Smooth muscle cell of the pulmonary artery (primary cell): ENCODE measurements at places on chromosomes 12 and 14. TPM values are rescaled to one million over a fixed set of nuclear protein-coding genes. Genes with fewer than 3 reads are reported as not detected.

The CPM gene
- 3.7 and 5.9 TPM in 2 replicates for total RNA-seq

The TMEM132C gene
- 0.07 TPM in 1 of 2 replicates, not detected in the other for total RNA-seq

The ARMH4 gene
- total RNA-seq, result 9.1 and 9.6 TPM in 2 replicates

The RNASE2 gene
- total RNA-seq, result not detected in 2 replicates

The CABP1 gene
- total RNA-seq, result 1.6 and 21.4 TPM in 2 replicates

The GPRC5D gene
- 0.13 TPM in 1 of 2 replicates, not detected in the other for total RNA-seq

The APOLD1 gene
- 3.5 and 22.0 TPM in 2 replicates for total RNA-seq

The CCDC38 gene
- not detected in 2 replicates for total RNA-seq

The SYNDIG1L gene
- under 0.01 TPM in 1 of 2 replicates, not detected in the other for total RNA-seq

The DAO gene
- total RNA-seq, result not detected in 2 replicates

The KERA gene
- total RNA-seq, result not detected in 2 replicates

The PRR4 gene
- total RNA-seq, result 0.73 and 1.2 TPM in 2 replicates

The RPL10L gene
- total RNA-seq, result not detected in 2 replicates

The MYF5 gene
- total RNA-seq, result not detected in 2 replicates

The SINHCAF gene
- 9.8 and 14.0 TPM in 2 replicates for total RNA-seq

The TAS2R46 gene
- total RNA-seq, result 2.6 and 4.8 TPM in 2 replicates

The ARHGEF40 gene
- 36.0 and 49.3 TPM in 2 replicates for total RNA-seq

The SMOC1 gene
- total RNA-seq, result 0.26 and 12.9 TPM in 2 replicates

The TPPP2 gene
- total RNA-seq, result not detected in 2 replicates

The TAS2R42 gene
- not detected in 2 replicates for total RNA-seq

The KRT82 gene
- total RNA-seq, result not detected in 2 replicates

The PLEKHG7 gene
- not detected in 2 replicates for total RNA-seq

The BIN2 gene
- total RNA-seq, result not detected in 2 replicates

The CCDC177 gene
- not detected in 2 replicates for total RNA-seq

The ACTR10 gene
- total RNA-seq, result 38.0 and 39.3 TPM in 2 replicates

The TCL1B gene
- not detected in 2 replicates for total RNA-seq

The GDF3 gene
- total RNA-seq, result not detected in 2 replicates

The GZMB gene
- total RNA-seq, result not detected in 2 replicates

The MGAT4C gene
- 0.07 and 0.13 TPM in 2 replicates for total RNA-seq
